ENCODE measurements at places on chromosomes 12 and 14. TPM values are rescaled to one million over a fixed set of nuclear protein-coding genes. Genes with fewer than 3 reads are reported as not detected.

DNA sequence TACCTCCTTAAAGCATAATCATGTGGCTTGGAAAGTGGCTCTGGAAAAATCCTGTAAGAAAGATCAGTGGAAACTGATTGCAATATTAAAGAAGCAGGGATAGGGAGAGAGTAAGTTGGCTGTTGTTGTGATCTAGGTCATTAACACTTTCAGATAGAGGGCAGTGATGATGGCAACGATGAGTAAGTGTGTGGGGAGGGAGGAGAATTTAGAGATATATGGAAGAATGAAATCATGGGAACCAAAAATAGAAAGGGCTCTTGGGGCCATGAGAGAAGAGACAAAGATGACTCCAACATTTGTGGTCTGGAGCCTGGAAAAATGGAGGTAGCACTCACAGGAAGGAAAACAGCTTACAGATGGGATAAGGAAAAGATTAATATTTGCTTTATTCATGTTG, 23.3 kb downstream of the SNRPF start:
- no peaks in the 10 kb centered on the region for H3K4me1 ChIP-seq
- H3K27ac ChIP-seq = no peak overlapping the region
- no peaks in the 10 kb centered on the region for H3K27me3 ChIP-seq
- no peaks in the 10 kb centered on the region for H3K36me3 ChIP-seq

DNA sequence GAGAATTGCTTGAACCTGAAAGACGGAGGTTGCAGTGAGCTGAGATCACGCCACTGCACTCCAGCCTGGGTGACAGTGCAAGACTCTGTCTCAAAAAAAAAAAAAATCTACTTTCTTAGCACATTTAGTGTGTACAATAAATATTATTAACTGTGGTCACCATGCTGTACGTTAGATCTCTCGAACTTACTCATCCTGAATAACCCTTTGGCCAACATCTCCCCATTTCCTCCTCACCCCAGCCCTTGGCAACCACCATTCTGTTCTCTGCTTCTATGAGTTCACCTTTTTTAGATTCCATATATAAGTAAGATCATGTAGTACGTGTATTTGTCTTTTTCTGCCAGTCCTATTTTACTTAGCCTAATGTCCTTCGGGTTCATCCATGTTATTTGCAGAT, 13.4 kb downstream of the FUT8 start:
- H3K36me3 ChIP-seq = no peaks in the 10 kb centered on the region
- no peak for DNase-seq
- no peaks in the 10 kb centered on the region for H3K27me3 ChIP-seq

- H3K4me3 ChIP-seq = no peak overlapping the region
- H3K4me1 ChIP-seq = peaks cover 16% of the 10 kb centered on the region
- H3K27me3 ChIP-seq = no peaks in the 10 kb centered on the region
- no peak for DNase-seq
- H3K27ac ChIP-seq = peak overlapping the region; percentile 72
- H3K36me3 ChIP-seq = no peaks in the 10 kb centered on the region
Observed at GRCh38 chr14:59254911-59255545, 66.6 kb downstream of the DAAM1 start.

RFLNA gene
- total RNA-seq = 0.76 TPM

- H3K4me3 ChIP-seq = no peak overlapping the region
- no peak for DNase-seq
- H3K4me1 ChIP-seq = peaks cover 4% of the 10 kb centered on the region
- H3K27me3 ChIP-seq = no peaks in the 10 kb centered on the region
- H3K36me3 ChIP-seq = peaks cover 4% of the 10 kb centered on the region
- H3K27ac ChIP-seq = no peak overlapping the region
Observed at GRCh38 chr12:95763809-95764253, 26.7 kb downstream of the NTN4 start.

BLOC1S1 gene
- total RNA-seq = 116 TPM

- no peak overlapping the region for H3K4me3 ChIP-seq
- H3K27ac ChIP-seq = no peak overlapping the region
- H3K27me3 ChIP-seq = no peaks in the 10 kb centered on the region
- H3K4me1 ChIP-seq = no peaks in the 10 kb centered on the region
- H3K36me3 ChIP-seq = no peaks in the 10 kb centered on the region
- no peak for DNase-seq
Observed at GRCh38 chr12:31005944-31006361, 67.7 kb upstream of the DDX11 start.

DNA sequence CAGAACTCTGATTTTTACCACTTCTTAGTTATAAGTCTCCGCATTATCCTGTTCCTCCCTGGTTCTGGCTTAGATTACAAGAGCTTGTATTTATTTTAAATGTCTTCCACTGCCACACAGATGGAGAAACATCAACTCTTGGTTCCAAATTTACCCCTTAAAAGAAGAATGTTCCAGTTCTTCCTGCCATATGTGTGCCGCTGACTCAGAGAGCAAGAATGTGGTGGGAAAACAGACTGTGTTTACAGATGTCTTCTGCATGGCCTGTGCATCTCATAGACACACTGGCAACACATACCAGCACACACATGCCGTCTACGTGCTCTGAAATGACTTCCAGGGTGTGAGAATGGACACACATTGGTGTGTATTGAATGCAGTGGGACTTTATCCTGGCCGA, 383.0 kb downstream of the LRIG3 start:
- no peaks in the 10 kb centered on the region for H3K4me1 ChIP-seq
- DNase-seq = no peak
- H3K27ac ChIP-seq = no peak overlapping the region
- H3K36me3 ChIP-seq = no peaks in the 10 kb centered on the region

DNA sequence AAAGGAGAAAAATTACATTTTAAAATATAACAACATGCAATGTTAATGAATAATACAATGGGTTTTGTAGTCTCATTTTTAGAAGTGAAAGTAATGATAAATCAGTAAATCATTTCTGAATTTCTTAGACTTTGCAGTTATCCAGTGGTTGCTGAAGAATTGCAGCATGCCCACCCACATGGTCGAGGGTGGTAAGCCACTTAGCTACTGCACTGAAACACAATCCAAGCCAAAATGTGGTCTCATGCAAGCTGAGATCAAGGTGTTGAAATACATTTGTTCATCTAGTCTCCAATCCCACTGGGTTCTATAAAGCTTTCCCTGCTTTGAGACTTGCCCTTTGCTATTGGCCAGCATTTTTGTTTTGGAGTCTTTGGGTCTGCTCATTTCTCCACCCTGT, 247.9 kb downstream of the NELL2 start:
- no peaks in the 10 kb centered on the region for H3K36me3 ChIP-seq
- no peak for DNase-seq
- no peak overlapping the region for H3K27ac ChIP-seq
- no peaks in the 10 kb centered on the region for H3K27me3 ChIP-seq
- no peaks in the 10 kb centered on the region for H3K4me1 ChIP-seq

GPR33 gene
- total RNA-seq = not detected

OVCH1 gene
- 0.35 TPM for total RNA-seq

DNA sequence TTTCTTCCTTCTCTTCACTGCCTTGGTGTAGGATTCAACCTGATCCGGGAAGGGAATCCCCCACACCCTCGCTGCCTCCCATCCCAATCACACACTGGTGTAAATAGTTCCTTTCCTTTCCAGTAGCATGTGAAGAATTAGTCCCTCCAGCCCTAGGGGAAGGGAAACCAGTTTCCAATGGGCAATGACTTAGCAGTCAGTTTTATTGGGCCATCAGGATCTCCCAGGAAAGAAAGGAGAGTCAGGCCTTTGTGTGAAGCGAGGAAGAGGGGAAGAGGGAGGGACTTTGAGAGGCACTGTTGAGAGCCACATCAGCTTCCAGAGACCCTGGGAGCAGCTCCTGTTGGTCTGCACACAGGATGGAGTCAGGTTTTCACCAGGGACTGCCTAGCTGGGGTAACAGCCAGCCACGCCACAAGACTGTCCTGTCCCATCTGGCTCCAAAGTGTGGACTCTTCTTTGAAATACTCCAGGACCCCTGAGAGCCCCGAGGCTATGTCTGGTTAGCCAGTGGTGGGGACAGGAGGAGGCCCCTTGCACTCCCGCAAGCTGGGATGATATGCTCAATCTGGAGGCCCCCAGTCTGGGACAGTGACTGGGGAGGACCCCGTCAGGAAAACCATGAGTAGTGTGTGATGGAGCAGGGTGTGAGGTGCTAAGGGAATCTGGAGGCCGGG, 27.9 kb downstream of the MOAP1 start:
- no peak for DNase-seq
- H3K27me3 ChIP-seq = no peaks in the 10 kb centered on the region
- H3K36me3 ChIP-seq = no peaks in the 10 kb centered on the region
- no peak overlapping the region for H3K4me3 ChIP-seq
- H3K4me1 ChIP-seq = no peaks in the 10 kb centered on the region
- no peak overlapping the region for H3K27ac ChIP-seq

WDHD1 gene
- total RNA-seq = 3.3 TPM

- H3K27me3 ChIP-seq = no peaks in the 10 kb centered on the region
- no peak overlapping the region for H3K4me3 ChIP-seq
- no peaks in the 10 kb centered on the region for H3K36me3 ChIP-seq
- no peak overlapping the region for H3K27ac ChIP-seq
Observed at GRCh38 chr12:59041241-59042121, 121.2 kb upstream of the LRIG3 start.

DNA sequence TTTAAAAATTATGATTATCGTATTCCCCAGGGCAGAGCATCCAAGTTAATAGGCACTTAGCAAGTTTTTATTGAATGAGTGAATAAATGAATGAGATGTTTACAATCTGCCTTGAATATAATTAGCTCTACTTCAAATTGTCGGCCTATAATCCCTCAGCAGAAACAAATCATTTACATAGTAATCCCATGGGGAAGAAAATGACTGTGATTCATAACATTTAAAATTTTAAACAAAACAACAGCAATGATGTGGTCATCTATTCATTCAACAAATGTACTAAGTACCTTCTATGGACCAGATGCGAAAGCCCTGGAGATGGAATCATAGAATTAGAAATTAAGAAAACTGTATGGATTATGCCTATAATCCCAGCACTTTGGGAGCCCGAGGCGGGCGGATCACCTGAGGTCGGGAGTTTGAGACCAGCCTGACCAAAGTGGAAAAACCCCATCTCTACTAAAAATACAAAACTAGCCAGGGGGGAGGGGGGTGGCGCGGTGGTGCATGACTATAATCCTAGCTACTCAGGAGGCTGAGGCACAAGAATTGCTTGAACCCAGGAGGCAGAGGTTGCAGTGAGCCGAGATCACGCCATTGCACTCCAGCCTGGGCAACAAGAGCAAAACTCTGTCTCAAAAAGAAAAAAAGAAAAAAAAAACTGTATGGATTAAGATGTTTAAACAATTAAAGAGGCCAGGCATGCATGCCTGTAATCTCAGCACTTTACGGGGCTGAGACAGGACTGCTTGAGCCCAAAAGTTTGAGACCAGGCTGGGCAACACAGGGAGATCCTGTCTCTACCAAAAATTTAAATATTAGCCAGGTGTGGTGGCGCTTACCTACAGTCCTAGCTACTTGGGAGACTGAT, 17.7 kb upstream of the MDM2 start:
- H3K4me1 ChIP-seq = no peaks in the 10 kb centered on the region
- DNase-seq = no peak
- H3K4me3 ChIP-seq = no peak overlapping the region
- no peaks in the 10 kb centered on the region for H3K36me3 ChIP-seq
- no peaks in the 10 kb centered on the region for H3K27me3 ChIP-seq
- no peak overlapping the region for H3K27ac ChIP-seq

DNA sequence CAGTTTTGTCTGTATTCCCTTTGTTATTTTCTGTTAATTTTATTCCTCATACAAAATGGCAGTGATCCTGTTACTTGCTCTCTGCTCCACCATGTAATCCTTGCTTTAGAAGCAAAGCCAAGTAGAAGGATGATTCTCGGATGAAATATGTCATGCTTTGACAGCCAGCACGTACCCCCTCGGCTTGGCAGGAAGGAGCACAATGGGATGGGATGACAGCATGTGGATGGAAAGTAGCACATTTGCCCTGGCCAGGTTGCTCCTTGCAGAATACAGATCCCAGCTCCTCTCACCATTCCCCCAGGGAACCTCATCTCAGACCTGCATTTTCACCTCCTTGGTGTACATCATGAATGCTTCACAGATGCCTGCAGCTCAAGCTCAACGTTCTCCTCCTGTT, 35.1 kb upstream of the ATF1 start:
- H3K4me1 ChIP-seq = no peaks in the 10 kb centered on the region
- no peak overlapping the region for H3K27ac ChIP-seq
- no peaks in the 10 kb centered on the region for H3K27me3 ChIP-seq
- H3K4me3 ChIP-seq = no peak overlapping the region
- no peak for DNase-seq
- H3K36me3 ChIP-seq = no peaks in the 10 kb centered on the region

C12orf56 gene
- total RNA-seq = 1.5 TPM

- peak; percentile 61 for DNase-seq
- no peak overlapping the region for H3K4me3 ChIP-seq
- no peak overlapping the region for H3K27ac ChIP-seq
Observed at GRCh38 chr12:101935890-101936746, 58.7 kb downstream of the DRAM1 start.

DNA sequence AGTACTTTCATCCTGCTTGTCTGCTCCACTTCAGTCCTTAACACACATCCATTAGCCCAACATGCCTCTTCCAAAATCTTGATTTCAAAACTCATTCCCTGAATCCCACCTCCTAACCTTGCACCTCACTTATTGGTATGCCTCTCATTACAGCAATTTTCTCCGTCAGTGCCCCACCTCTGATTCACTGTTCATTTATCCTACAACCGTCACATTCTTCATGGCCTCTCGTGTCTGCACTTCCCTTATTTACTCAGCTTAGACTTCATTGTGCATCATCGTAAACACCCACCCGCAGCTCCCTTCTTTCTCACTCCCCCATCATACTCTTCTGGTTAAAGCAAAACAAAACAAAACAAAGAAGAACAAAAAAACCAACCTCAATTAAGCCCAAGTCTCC, 160.6 kb upstream of the HMGA2 start:
- H3K4me1 ChIP-seq = no peaks in the 10 kb centered on the region
- no peak for DNase-seq
- no peaks in the 10 kb centered on the region for H3K27me3 ChIP-seq

DNA sequence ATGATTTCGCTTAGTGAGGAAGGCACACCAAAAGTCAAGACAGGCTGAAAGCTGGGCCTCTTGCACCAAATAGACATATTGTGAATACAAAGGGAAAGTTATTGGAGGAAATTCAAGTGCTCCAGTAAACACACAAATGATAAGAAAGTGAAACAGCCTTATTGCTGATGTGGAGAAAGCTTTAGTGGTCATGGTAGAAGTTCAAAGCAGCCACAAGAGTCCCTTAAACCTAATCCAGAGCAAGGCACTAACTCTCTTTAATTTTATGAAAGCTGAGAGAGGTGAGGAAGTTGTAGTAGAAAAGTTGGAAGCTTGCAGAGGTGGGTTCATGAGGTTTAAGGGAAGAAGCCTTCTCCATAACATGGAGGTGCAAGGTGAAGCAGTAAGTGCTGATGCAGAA, 988.3 kb downstream of the VRK1 start:
- no peaks in the 10 kb centered on the region for H3K36me3 ChIP-seq
- no peak for DNase-seq
- H3K4me3 ChIP-seq = no peak overlapping the region
- no peaks in the 10 kb centered on the region for H3K4me1 ChIP-seq
- no peak overlapping the region for H3K27ac ChIP-seq

GRCh38 chr12:115013236-115013981, 329.4 kb upstream of the TBX3 start:
- no peaks in the 10 kb centered on the region for H3K4me1 ChIP-seq
- no peaks in the 10 kb centered on the region for H3K27me3 ChIP-seq
- peak; percentile 95 for DNase-seq
- H3K27ac ChIP-seq = no peak overlapping the region

MYO1H gene
- not detected for total RNA-seq
